Ureter (tissue), 1 donor: ENCODE measurements at places on chromosomes 2 and 18. TPM values are rescaled to one million over a fixed set of nuclear protein-coding genes. Genes with fewer than 3 reads are reported as not detected.

The AGXT gene
- 0.31 TPM for total RNA-seq

DNA sequence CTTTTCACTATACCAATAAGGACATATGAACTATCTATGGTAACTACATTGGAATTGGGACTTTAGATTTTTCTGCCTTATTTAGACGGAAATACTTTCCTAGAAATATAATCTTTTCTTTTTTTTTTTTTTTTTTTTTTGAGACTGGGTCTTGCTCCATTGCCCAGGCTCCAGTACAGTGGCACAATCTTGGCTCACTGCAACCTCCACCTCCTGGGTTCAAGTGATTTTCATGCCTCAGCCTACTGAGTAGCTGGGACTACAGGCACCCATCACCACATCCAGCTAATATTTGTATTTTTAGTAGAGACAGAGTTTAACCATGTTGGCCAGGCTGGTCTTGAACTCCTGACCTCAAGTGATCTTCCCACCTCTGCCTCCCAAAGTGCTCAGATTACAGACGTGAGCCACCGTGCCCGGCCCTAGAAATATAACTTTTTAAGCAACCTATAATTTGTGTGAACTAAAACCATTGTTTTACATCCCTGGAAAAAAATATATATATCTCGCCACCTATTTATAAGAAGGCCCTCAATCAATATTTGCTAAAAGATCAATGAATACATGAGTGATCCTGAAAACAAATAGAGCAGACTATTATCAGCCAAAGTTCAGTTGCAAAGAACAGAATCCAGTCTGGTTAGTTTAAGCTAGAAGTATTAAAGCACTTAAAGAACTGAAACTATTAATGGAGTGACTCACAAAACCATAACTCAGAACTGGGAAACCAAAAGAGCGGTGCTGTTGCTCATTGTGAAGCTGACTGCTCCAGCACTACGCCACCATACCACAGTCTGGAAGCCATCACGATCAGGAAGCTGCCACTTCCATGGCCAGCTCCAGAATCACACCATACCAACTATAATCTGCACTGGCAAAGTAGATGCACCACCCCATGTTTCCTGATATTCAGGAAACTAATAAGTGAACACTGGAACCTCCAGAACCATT, 8.4 kb upstream of the HNRNPLL start:
- no peak for DNase-seq

DNA sequence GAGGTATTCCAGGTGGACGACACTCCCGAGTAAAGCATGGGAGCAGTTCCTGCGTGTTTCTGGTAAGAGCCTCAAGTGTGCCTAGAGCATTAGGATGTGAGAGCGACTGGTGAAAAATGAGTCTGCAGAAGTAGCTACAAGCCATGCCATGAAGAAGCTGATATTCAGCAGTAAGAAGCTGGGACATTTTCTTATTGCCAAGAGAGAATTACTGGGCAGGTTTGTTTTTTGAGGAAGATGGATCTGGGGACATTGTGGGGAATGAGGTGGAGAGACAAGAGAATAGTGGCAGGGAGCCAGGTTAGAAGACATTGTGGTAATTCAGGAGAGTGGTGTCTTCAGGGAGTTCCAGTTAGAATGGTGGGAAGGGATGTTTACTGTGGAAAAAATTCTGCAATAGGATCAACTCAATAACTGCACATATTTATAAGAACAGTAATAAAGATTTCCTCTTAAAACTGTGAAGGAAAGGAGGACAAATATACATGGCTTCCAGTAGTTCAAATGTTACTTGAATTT, 38.2 kb downstream of the CRIM1 start:
- no peak for DNase-seq

DNA sequence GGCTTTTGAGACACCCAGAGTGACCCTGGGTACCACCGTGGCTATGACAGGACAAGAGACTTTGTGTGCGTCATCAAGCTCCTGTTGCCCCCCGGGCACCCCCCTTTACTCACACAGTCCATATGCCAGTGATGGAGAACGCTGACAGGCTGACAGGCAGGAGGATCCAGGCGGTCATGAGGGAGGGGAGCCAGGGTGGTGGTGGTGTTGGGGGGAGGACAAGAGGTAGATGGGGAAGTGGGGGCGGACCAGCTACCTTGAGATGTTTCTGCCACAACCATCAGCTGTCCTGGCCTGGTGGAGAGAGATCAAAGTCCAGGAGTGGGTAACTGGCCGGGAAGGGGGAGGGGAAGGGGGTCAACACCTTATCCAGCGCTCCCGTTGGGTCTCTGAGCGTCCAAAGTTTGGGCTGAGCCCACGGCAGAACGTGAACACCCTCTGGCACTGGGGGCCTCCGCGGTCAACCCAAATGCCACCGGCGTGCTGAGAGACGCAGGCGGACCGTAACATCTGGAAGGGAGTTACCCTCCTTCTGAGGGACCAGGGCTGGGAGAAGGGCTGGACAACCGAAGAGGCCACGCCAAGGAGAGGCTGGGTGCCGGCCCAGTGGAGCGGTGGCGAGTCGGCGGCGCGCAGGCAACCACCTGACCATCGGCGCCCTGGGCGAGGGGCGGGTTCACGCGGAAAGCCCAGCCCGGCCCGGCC, 575 bp downstream of the TMEM150A start:
- DNase-seq, result peak; percentile 67

- no peak for DNase-seq
Observed at GRCh38 chr18:8283891-8284585, 325.2 kb upstream of the RAB12 start.

GRCh38 chr2:8152392-8153257, 529.2 kb upstream of the ID2 start:
- no peak for DNase-seq

The ABCG8 gene
- not detected for total RNA-seq

The TMEM37 gene
- 2.2 TPM for total RNA-seq
